Amygdala (tissue), 56 donors: ENCODE measurements at places on chromosomes 16 and 17.
A peak's percentile ranks its signal among the peaks of the same experiment; 100 is the strongest.

GRCh38 chr17:11950771-11951519, 46.3 kb downstream of the ZNF18 start:
- no peak for DNase-seq

- no peak for DNase-seq
Observed at GRCh38 chr17:29175349-29175748, 4.8 kb downstream of the MYO18A start.

- no peak for DNase-seq
Observed at GRCh38 chr16:81163671-81164070, 67.5 kb upstream of the GCSH start.

DNA sequence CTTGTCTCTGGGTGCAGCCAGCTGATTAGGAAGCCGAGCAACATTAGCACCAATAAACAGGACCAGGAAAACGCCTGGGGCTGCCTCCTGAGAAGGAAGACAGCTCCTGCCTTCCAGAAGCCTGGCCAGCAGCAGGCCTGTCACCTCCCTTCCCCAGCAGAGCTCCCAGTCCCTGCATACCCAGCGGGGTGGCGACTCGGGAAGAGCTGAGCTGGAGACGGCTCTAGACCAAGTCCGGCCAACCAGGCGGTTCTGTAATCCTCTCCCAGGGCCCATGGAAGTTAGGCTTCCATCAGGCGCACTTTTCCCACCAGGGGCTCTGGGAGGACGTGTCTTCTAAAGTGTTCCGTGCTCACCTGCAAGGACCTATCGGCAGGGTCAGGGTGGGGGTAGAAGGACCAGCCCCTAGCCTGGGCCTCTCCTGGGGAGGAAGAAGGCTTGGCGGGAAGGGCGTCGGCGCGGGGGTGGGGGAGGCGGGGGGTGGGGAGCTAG, 12.0 kb upstream of the CLUH start:
- no peak for DNase-seq

DNA sequence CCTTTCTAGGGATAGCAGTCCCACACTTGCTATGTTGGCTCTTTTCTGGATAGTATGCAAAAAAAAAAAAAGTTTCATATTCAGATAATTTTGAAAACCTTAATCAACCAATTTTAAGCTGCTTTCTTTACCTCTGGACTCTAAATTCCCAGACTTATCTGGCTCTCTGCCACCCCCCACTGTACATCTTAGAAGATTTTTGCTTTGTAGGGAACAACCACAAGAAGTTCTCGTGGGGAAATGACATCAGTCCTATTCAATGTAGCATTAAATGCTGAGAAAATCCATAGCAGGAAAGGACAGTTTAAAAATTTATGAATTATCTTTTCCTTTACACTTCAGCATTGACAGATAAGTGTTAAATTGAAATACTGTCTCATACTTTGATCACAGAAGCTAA, 562.7 kb upstream of the HSBP1 start:
- DNase-seq, result no peak

- no peak for DNase-seq
Observed at GRCh38 chr17:4440690-4441686, 7.2 kb downstream of the SPNS3 start.

DNA sequence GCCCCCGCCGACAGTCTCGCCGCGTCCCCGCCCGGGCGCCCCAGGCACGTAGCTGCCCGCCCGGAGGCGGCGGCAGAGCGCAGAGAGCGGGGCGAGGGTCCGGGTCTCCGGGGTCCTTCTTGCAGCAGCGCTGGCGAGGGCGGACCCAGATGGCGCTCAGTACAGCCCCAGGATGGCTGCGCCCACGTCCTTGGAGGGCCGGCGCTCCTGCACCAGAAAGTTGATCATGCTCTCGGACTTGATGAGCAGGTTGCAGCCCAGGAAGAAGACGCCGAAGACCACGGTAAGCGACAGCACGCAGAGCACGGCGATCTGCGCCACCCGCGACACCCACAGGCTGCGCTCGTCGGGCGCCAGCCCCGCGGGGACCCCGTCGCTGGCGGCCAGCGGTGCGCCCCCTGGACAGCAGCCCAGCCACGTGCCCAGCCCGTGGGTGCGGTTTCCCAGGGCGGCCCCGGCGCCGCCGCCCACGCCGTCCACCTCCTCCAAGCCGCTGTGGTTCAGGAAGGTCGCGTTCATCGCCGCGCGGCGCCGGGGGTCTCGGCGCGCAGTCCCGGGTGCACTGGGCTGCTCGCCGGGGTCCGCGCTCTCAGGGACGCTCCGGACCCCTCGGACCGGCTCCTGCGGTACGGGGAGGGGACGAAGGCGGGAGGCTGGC, 435 bp downstream of the RPRML start:
- no peak for DNase-seq

- no peak for DNase-seq
Observed at GRCh38 chr16:61957075-61957855, 79.0 kb downstream of the CDH8 start.

- no peak for DNase-seq
Observed at GRCh38 chr16:12925026-12925800, 23.8 kb downstream of the SHISA9 start.

DNA sequence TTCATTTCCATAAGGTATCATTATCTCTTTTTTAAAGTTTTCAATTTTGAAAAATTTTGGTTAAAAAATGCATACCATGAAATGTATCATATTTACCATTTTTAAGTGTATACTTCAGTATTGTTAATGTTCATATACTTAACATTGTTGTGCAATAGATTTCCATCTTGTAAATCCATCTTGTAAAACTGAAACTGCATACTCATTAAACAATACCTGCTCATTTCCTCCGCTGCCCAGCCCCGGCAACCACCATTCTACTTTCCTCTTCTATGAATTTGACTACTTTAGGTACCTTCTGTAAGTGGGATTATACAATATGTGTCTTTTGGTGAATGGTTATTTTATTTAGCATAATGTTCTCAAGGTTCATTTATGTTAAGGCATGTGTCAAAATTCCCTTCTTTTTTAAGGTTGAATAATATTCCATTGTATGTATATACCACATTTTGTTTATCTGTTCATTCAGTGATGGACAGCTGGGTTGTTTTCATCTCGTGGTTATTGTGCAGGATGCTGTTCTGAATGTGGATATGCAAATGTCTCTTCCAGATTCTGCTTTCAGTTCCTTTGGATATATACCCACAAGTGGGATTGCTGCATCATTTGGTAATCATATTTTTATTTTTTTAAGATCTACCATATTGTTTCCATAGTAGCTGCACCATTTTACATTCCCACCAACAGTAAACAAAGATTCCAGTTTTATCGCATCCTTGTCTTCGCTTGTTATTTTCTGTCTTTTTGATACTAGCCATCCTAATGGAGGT, 6.7 kb downstream of the CCL2 start:
- no peak for DNase-seq

DNA sequence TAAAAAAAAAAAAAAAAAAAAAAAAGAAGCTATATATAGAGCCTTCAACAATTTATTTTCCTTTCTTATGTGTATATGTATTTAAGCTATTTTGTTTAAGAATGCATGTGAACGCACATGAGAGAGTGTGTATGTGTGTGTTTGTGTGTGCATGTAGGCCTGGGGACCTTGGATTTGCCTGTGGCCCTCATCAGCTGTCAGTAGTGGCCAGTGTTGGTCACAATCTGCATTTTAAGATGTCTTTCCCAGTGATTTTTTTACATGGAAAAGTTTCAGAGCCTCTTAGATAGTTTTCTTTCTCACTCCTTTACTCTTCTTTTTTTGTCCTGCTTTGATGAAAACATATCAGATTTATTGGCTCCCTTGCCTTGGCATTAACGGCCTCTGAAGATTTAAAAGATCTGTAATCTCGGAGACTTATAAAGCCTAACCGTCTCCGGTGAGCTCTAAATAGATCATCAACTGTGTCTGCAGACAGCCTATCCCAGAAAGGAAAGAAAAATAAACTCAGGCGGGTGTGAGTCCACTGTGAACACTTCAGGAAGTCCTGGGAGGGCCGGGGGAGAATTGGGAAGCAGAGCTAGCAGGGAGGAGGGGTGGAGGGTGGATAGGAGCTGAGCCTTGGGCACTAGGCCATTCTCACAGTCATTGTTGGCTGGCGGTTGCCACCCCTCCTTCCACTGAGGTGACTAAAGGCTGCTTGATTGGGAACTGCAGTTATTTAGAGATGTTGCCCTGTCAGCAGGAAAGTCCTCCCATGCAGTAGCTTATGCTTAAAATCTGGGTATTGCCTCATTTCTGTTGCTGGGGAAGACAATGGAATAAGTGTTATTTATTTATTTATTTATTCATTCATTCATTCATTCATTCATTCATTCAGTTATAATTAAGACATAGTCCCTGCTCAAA, 86.8 kb downstream of the WWP2 start:
- DNase-seq, result no peak

DNA sequence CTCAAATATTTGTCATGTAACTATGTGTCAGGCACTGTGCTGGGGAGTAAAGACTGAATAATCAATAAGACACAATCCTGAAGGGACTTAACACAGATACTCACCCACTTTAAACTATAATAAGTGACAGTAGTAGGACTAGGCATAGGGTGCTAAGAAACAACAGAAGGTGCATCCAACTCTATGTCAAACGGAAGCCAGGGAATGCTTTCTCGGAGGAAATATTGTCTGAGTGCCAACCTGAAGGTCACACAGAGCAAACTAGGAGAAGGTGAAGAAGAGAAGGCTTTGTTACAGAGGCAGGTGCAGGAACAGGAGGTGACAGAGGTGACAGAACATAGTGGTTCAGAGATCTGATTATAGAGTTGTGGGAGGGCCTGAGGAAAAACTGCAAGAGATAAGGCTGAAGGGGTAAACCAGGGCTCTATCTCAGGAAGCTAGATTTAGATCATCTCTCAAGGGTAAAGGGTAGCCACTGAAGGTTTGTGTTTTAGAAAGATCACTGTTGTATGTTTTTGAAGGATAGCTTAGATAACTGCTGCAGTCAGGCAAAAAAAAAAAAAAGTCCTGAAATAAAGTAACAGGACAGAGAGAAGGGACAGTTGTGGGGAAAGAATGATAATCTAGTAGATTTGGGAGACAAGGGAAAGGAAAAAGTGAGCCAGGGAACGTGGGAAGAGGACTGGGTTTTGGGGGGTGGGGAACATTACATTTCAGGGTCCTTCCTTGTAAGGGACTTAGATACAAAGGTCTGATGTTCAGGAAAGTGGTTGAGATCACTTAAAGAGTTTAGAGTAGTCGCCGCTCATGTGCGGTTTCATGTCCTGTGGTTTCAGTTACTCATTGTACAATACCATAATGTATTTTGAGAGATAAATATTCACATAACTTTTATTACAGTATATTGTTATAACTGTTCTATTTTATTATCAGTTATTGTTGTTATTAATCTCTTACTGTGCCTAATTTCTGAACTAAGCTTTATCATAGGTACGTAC, 85.6 kb upstream of the NETO2 start:
- no peak for DNase-seq

- no peak for DNase-seq
Observed at GRCh38 chr16:68664297-68664696, 19.2 kb downstream of the CDH3 start.

DNA sequence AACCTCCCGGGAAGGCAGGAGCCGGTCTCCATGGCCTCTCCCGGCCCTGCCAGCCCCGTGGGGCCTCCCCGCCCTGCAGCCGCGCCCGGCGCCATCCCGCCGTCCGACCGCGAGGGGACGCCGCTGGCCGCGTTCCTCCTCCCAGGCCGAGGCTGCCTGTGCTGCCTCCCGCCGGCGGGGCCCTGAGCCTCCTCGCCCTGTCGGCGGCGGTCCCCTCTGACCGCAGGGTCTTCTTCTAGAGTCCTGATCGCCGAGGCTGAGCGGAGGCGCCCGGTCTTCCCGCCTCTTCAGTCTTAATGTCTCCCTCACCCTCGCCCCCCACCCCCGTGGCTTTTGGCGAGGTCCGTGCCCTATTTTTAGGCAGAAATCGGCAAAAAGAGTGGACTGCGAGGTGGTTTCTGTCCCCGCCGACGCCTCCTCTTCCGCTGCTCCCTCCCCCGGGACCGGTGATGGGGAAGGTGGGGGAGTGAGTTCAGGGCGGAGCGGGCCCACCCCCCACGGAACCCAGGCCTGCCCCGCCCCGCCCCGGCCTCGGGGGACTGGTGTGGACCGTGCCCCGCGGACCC, 794 bp upstream of the CPNE7 start:
- DNase-seq, result no peak

DNA sequence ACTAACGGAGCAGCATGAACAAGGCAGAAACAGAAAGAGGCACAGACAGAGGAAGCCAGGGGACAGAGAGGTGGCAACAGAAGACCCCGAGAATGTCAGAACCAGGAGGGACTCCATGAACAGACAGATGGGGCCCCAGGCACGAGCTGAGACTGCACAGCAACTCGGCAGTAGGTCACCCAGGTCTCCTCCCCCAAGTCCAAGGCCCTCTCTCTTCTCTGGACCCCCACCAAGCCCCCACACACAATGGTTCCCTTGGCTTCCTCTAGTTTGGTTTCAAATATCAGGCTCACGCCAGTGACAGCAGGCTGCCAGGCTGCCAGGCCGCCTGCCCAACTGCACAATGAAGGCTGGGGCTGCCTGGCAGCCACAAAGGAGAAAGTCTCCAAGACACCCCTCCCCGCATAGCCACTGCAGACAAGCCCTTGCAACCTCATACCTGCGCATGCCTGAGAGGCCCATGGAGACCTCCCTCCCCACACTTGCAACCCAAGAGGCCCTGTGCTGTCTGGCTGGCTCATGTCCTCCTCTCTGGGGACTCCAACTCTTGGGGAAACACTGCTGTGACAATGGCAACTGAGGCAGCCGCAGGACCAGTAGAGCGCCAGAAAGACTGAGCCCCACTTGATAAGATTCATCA, 54.8 kb downstream of the PIMREG start:
- no peak for DNase-seq

- no peak for DNase-seq
Observed at GRCh38 chr17:499951-500461, 147.4 kb upstream of the RPH3AL start.

DNA sequence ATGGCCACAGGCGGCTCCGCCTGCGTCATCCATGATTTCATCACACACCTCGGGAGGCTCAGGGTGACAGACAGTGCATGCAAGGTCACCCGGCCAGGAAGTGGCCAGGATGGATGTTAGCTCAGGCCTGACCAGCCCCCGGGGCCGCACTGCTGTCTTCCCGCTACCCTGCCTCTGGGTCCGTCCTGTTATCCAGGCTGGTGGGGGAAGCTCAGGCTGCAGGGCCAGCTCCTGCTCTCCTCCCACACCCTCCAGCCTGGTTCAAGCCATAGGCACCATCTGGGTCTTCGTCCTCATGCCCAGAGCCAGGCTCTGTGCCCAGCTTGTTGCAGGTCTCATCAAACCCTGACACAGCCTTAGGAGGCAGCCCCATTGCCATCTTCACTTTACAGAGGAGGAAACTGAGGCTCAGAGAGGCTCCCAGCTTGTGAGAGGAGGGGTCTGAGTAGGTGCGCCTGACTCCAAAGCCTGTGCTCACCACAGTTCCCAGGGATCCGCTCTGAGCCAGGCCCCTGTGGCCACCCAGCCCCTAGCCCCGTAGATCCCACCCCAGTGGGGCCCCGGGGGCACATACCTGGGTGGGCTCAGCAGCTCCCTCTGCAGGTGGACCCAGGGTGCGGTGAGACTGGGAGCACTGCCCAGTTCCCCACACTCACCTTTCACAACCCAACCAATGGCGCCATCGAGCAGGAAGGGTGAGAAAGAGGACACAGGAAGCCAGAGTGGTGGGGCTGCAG, 412 bp upstream of the ADGRG3 start:
- DNase-seq, result peak; percentile 17

- no peak for DNase-seq
Observed at GRCh38 chr17:81000631-81001357, 9.2 kb downstream of the CHMP6 start.
